ENCODE measurements at places on chromosomes 1 and 21.
A peak's percentile ranks its signal among the peaks of the same experiment; 100 is the strongest.

DNA sequence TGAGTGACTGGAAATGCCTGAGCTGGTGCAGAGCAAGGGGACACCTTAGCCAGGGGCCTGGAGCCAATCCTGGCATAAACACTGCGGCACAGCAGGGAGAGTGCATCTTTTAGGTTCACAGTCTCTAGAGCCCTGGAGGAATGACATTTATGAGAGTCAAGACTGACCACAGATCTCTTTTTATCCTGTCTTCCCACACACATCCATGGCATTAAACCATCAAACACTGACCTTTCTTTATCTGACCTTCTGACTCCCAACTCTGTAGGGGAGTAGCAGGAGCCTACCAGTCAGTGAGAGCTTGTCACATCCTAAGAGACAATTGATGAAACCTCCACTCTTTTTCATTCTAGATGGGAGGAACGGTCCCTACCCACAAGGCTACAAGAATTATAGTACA lies 7.9 kb downstream of the CD34 start:
- DNase-seq = no peak

DNA sequence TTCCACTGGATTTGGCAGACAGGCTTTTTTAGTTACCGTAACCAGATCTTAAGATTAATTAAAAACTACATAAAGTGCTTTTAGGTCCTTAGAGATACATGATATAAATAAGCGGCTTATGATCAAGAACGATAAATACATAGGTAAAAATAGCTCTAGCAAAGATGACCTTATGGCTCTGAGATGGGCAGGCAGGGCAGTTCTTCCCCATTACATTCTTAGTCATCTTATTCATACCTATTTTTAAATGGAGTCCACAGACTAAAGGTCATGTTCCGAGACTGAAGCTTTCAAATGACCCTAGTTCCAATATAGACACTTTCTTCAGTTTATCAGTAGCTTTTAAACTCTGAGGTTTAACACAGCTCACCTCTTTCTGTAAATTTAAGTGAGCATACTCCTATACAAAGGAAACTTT lies 4.3 kb downstream of the MCL1 start:
- no peak for DNase-seq

- DNase-seq = no peak
Observed at GRCh38 chr1:89669441-89669840, 36.5 kb downstream of the LRRC8C start.

DNA sequence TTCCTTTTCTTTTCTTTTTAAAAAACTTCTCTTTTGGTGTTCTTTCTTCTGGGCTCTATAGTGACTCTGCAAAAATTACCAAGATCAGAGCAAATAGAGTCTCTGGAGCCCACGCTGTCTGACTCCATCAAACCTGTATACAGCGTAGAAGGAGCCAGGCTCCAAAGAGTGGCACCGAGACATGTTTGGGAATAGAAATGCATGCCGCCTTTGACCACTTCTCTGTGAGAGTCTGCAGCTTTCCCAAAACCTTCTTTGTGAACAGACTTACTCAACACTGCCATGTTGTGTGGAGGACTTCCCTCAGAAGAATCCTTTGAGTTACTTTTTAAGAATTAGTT lies 55.3 kb downstream of the GORAB start:
- no peak for DNase-seq

- DNase-seq = no peak
Observed at GRCh38 chr1:14842361-14842760, 243.9 kb downstream of the KAZN start.

DNA sequence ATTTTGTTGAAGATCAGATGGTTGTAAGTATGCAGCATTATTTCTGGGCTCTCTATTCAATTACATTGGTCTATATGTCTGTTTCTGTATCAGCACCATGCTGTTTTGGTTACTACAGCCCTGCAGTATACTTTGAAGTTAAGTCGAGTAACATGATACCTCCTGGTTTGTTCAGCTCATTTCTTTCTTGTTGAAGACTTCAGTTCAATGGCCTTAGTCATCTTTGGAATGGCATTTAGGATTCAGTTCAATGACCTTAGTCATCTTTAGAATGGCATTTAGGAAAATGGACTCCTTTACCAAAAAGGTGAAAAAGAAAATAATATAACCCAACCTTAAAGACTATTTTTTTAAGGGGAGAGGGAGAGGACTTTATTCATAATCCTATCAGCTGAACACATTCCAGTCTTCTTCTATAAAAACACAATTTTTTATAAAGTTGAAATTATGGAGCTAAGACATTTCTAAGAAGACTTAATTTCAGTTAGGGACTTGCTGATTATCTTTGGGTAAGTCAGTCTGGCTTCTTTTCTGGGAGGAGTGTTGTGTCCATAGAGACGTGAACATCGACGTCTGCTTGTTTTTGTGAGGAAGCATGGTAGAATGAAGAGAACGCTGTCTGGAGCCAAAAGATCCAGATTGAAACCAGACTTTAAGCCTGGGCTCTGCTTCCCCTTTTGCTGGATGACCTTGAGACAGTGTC lies 48.3 kb downstream of the DDR2 start:
- no peak for DNase-seq

- no peak for DNase-seq
Observed at GRCh38 chr1:110927484-110928075, 36.1 kb downstream of the LRIF1 start.

DNA sequence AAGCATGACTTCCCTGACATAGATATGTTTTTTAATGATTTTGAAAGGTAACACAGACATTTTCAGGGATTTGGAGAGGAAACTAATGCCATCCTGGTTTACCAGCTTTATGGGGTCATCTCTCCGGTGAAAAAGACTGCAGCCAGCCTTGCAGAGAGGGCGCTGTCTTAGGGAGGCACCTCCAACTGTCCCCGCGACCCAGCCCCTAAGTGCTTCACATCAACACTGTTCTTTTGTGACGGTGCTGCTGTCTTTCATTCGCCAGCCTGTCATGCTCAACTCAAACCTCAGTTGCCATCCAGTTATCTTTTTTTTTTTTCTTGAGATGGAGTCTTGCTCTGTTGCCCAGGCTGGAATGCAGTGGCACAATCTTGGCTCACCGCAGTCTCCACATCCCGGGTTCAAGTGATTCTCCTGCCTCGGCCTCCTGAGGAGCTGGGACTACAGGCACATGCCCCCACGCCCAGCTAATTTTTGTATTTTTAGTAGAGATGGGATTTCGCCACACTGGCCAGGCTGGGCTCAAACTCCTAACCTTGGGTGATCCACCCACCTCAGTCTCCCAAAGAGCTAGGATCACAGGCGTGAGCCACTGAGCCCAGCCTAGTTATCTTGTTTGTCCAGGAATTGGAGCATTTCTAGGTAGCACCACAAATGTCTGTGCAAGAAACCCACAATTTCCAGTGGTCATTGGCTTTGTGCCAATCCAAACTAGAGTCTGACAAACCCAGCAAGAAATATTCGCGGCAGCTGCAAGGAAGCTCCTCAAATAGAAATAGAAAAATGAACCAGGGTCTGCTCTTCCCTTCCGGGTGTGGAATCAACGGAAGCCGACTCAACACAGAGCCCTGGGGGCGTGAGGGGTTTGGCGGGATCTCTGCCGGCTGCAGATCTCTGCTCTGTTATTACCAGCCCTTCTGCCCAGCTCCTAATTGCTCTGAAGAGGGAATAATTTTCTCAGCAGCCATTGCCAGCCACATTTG lies 24.2 kb downstream of the PDE9A start:
- DNase-seq = no peak

- no peak for DNase-seq
Observed at GRCh38 chr1:29238620-29239002, 2.3 kb downstream of the PTPRU start.

GRCh38 chr1:226952118-226952441 lies 12.0 kb downstream of the COQ8A start:
- DNase-seq = no peak

GRCh38 chr1:74772945-74773344 lies 40.0 kb downstream of the TYW3 start:
- no peak for DNase-seq

- no peak for DNase-seq
Observed at GRCh38 chr1:18513995-18514394, 33.3 kb downstream of the KLHDC7A start.

GRCh38 chr1:70671006-70671405 lies 259.9 kb downstream of the CTH start:
- no peak for DNase-seq

DNA sequence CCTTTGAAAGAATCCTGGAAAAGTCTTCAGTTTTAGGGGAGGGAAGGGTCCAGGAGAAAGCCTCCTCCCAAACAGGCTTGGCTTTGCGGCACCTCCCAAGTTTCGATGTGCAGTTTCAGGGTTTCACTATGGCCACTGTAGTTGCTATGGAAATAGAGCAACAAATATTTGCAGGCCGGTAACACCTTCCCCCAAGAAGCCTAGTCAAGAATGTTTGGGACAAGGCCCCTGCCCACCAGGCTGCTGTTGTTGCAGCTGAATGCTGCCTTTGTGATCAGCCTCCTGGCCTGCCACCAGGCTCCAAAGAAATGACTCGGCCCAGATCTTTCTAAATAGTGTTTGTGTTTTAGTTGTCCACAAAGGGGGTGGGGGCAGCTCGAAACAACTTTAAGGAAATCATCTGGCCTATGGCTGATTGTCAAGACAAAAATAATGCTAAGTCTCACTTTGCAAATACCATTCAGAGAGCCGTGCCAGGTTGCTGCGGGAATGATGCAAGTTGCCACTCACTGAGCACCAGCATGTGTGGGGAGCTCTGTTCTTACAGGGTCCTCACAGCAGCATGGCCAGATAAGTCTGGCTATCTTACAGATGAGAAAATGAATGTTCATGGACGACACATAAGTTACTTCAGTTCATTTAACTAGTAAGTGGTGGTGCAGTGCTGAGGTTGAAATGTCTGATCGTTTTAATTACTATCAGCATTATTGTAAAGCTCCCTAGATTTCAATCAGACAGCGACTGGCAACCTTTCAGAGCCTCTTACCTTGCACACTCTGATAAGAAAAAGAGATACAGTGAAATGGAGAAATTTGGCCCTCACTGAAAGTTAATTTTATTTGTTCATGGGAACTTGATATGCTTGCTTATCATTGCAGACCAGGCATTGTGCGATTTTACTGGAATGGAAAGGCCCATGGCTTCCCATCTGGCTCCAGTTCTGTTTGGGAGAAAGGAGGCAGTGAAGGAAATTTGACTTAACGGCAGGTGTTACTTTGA lies 91.2 kb upstream of the JUN start:
- DNase-seq = no peak

DNA sequence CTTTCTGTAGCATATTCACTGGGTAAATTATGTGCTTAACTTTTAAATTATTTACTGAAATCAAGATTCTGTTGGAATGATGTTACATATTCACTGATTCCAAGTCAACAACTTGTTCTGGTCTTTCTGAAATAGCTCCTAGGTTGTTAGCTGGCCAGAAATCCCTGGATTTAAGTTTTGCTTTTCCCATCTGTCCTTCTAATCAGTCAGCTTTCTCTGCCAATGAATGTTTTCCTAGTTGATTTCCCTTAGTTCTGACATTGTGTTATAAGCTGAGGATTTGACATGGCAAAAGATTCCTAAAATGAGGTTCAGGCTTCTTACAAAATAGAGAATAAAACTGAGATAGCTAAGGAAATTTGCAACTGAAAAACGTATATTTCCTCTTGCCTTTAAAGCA lies 1479.6 kb downstream of the MRPL39 start:
- no peak for DNase-seq

GRCh38 chr1:12539705-12540579 lies 78.1 kb downstream of the DHRS3 start:
- no peak for DNase-seq

- DNase-seq = no peak
Observed at GRCh38 chr1:25687221-25688017, 70.8 kb downstream of the MAN1C1 start.

GRCh38 chr1:230825761-230826160 lies 42.6 kb downstream of the C1orf198 start:
- no peak for DNase-seq

DNA sequence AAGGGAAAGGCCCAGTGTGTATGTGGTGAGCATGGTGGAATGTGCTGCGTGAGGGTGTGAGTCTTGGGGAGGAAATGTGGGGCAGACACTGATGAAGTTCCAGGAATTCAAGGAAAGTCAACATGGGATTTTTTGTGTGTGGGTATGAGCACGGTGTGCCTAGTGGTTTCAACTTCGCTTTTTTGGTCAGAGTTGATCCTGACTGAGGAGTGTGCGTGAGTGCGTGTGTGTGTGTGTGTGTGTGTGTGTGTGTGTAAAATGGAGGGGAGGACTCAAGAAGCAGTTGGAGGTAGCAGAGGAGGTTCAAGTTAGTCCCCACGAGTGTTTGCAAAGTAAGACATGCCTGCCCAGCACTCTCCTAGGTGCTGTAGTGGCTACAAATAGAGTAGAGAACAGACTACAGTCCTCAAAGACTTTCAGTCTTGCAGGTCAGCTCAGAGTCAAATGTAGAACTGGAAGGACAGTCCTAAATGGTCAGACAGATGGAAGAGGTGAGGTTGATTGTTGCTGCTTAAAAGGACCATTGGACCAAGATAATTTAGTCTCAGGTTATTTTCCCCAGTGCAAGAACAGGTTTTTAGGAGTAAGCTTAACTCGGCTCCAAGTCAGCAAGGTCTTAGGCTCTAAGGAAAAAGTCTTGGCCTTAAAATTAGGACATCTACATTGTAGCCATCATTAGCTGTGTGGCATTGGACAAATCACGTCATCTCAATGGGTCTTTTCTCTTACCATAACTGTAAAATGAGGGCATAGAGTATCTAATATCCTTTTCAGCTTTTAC lies 25.0 kb downstream of the SLAMF1 start:
- DNase-seq = no peak

GRCh38 chr1:60130703-60131102 lies 57.1 kb upstream of the C1orf87 start:
- no peak for DNase-seq

DNA sequence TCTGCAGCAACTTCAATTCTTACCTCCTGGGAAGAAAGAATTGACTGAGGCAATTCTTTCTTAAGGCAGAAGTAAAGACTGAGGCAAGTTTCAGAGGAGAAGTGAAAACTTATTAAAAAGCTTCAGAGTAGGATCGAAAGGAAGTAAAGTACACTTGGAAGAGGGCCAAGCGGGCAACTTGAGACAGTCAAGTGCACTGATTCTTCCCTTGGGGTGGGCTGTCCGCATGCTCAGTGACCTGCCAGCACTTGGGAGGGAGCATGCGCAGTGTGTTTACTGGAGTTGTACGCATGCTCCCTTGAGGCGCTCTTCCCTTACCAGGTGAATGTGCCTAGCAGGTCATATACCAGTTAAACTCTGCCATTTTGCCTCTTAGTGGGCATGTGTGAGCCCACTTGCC lies 55.3 kb upstream of the NBPF3 start:
- DNase-seq = no peak

- peak; percentile 43 for DNase-seq
Observed at GRCh38 chr1:16145030-16145661, 10.7 kb downstream of the EPHA2 start.

DNA sequence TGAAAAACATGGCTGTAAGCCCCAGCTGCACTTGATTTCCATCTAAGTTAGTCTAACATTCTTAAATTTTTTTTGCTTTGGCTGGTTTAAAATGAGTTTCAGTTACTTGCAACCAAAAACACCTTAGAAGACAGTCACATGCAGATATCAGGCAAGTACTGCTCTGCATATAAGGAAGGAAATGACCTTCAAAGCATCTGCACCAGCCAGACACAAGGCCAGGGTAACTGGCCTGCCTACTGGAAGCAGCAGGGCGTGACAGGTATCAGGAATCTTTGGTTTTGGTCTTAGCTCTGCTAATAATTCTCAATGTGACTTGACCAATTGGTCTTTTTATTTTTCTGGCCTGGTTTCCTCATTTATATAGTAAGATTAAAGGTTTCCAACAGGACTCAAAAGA lies 33.5 kb downstream of the SCYL3 start:
- no peak for DNase-seq

All from cortex of kidney (tissue), 1 donor.